Activated T-cell treated with anti-CD3 and anti-CD28 coated beads for 4 hours (primary cell): ENCODE measurements at places on chromosomes 7 and 10.

DNA sequence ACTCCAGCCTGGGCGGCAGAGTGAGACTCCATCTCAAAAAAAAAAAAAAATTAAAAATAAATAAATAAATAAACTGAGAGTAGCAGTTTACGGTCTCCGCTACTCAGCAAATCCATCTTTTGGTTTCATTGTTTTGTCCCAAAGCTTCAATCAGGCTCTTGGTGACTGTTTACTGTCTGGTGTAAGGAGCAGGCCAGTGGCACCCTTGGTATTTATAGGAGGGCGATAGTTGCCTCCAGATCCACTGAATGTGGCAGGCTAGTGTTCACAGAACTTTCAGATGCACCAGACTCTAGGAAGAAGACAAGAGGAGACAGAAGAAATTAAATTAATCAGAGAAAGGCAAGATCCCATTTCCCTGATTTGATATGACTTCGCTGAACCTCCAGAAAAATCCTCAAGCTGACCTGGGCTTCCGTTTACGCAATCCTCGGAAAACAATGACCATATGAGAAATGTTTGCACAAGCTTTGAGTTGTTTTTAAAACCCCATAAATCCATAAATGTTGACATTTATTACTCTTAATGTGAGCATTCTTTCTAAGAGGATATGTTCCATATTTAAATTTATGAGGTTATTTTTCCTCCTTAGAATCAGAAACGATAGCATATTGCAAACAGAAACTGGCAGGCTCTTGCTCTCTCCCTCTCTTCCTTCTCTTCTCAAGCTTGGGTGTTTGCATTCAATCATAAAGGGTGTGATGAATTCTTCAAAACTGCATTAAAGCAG, 7.1 kb upstream of the MUC3A start:
- no peak for DNase-seq

DNA sequence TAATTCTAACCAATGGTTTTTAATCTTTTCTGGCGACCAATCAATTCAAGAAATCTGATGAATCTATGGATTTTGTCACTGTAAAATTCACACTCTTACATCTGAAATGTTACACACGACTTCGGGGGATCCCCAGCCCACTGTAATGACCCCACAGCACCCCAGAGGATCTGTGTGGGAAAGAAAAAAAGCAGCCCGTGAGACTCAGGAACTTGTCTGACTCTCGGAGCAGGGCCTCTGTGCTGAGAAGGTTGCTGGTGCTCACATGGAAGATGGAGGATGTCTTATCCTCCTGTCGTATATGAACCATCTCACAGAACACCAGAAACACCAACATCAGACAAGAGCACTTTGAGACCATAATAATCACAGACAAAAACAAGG, 228.4 kb upstream of the INHBA start:
- DNase-seq, result no peak

DNA sequence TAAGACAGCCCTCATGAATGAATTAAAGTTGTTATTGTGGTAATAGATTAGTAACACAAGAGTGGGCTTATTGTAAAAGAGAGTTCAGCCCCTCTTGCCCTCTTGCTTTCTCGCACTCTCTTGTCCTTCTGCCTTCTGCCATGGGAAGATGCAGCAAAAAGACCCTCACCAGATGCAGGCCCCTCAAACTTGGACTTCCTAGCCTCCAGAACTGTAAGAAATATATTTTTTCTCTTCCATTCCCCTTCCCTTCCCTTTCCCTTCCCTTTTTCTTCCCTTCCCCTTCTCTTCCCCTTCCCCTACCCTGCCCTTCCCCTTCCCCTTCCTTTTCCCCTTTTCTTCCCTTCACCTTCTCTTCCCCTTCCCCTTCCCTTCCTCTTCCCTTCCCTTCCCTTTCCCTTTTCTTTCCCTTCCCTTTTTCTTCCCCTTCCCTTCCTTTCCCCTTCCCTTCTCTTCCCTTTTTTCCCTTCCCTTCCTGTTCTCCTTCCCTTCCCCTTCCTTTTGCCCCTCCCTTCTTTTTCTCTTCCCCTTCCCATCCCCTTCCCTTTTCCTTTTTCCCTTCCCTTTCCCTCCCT, 55.6 kb upstream of the TMEM248 start:
- DNase-seq, result no peak

GRCh38 chr7:114942446-114943175, 20.7 kb downstream of the MDFIC start:
- no peak for DNase-seq

GRCh38 chr10:11381023-11381422, 230.4 kb downstream of the USP6NL start:
- DNase-seq, result no peak

DNA sequence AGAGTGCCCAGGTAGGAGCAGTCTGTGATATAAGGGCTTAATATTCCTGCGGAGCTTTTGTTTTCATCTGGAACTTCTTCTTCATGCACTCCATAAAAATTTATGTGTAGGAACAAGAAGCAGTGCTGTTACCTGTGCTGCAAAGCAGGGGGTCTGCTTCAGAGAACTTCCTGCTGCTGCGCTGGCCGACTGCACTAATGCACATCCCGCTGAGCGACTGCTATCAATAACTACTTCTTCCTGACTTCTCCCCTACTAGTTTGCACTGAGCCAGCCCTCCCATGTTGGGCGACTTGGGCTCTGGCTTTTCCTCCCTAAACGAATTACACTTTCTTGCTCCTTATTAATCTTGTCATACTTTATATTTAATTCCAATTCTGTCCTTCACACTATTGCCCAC, 150.3 kb downstream of the NEBL start:
- DNase-seq, result no peak

DNA sequence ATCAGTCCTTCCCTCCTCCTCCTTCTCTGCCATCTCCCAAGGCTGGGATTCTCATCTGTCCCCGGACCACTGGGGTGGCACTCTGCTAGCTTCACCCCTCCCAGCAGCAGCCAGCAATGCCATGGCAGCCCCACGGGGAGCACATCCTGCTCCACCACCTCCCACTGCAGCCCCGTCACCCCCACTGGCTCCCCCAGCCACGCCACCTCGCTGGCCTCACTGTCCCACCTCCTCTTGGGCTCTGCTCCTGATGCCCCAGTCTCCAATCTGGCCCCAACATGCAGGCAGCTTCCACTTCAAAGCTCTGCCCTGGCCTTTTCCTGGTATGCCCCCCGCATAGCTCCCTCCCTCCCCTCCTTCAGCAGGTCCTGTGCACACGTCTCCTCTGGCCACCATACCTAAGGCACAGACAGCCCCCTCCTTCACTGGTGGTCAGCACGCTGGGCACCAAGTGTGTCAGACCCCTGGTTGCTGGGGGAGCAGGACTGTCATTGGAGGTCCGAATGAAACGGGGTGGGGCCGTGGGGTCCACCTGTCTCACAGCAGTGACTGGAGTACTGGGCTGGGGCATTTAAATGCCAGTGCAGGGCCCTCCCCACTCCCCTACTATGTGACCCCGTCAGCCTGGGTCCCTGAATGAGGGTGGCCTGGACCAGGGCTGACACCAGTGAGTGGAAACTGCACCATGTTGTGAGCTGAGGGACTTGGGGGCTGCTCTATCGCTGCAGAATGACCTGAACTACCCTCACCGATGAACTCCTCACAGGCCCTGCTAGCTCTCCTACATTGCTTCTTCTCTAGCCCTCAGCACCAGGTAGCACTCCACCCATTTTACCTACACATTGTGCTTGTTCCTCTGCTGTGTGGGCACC, 38.7 kb downstream of the RASGEF1A start:
- no peak for DNase-seq

DNA sequence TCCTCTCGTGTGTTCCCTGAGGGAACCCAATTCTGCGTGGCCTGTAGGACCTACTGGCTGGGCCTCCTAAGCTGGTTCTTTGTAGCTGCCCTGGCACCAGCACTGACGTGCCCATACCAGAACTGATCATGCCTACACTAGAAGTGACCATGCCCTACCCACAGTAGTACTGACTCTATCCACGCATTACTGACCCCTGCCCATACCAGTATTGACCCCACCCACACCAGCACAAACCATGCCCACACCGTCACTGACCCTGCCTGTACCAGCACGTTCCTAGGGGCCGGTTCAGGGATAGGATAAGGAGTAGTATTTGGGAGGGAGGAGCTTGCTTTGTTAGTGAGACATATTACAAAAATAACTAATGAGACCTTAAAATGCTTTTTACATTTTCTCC, 88.0 kb downstream of the DOCK1 start:
- no peak for DNase-seq
